Astrocyte of the cerebellum (primary cell): ENCODE measurements at places on chromosomes 5 and 9.

DNA sequence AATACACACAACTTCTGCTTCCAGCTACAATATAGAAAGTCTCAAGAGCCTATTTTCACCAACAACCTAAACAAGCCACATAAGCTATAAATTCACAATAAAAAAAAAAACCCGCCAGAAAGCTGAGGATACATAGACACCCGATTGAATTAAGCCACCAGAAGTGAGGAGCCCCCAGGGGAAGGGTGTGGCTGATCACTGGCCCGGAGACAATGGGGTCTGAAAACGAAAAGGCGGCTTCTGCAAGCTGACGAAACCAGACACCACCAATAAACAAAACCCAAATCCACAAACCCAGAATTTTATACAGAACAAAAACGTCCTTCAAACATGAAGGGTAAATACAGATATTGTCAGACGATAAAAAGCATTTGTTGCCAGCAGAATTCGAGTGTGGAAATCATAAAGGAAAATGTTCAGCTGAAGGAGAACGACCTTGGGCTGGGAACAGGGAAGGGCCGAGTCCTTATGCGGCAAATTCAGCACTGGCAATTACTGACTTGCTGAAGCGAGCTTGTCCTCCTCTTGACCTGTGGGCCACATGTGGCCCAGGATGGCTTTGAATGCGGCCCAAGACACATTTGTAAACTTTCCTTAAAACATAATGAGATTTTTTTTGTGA lies 39.6 kb upstream of the CEP72 start:
- DNase-seq, result no peak

DNA sequence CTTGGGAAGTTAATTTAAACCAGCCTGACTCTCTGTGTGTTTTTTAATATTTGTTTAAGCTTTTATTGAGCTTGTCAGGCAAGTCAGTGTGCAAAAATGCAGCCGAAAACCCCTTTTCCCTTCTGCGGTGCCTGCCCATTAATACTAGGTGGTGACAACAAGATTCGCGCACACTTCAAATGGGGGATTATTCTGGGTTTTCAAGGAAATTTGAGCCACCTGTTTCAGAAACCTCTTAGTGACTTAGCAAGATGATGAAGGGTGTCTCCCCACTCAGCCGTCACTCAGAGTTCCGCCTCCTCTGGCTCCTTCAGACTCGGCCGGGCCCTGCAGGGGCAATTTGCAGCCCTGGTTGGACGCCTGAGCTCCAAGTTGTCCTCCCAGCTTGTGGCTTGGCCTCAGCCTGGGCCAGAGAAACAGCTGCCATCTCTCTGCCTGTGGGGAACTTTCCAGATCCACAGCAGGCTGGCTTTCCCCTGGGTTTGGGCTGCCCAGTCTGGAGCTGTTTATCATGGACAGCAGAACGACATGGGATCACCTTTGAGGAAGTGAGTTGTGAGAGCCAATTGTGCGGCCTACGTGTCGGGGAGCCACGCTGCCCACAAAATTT lies 75.9 kb downstream of the SPRY4 start:
- no peak for DNase-seq

DNA sequence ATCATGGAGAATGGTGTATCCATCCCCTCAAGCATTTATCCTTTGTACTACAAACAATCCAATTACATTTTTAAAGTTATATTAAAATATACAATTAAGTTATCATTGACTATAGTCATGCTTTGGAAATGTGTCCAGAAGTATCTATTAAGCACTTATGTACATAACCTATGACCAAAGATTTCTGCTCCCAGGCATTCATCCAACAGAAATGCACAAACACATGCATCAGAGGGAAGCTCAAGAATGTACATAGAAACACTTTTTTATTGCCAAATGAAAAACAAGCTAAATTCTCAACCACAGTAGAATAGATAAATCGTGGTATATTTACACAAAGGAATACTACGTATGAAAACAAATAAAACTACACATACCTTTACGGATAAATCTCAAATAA lies 700.5 kb upstream of the ZNF608 start:
- peak; percentile 44 for DNase-seq

DNA sequence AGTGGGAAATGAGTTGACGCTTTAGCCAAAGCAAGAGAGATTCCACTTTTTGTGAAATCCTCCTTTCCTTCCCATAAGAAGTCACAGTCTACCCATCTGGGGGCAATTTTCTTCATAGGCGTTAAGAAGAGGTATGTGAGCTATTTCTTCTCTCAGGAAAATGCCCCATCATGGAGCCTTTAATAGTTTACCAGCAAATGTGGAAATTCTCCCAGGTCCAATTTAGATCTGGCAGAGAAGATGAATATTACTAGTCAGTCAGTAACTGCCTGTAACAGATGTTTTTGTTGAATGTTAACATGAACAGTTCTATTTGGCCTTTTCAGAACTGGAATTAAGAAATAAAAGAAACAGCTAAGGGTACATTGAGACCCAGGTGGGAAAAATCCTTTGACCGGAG lies 156.4 kb upstream of the RFX3 start:
- DNase-seq, result no peak

GRCh38 chr5:178442405-178443257 lies 147.6 kb downstream of the COL23A1 start:
- DNase-seq, result no peak

DNA sequence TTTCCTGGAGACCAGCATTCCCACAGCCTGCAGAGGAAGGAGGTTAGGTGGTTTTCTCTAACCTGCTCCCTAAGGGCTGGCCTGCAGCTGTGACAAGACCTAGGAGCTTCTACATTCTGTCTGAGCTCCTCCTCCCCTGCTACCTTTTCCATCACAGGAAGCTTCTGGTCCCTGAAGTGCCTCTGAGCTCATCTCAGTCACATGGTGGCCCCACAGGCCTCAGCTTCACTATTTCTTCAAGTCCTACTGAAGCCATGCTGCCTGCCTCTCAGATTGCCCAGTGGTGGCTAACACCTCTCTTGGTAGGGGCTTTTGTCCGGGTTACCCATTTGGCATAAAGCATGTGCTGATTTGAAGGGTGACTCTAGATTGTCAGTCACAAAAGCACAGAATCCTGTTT lies 259.4 kb downstream of the CRB2 start:
- DNase-seq, result no peak

- no peak for DNase-seq
These were observed 140.8 kb downstream of the RXRA start for GRCh38 chr9:134466869-134467616.

DNA sequence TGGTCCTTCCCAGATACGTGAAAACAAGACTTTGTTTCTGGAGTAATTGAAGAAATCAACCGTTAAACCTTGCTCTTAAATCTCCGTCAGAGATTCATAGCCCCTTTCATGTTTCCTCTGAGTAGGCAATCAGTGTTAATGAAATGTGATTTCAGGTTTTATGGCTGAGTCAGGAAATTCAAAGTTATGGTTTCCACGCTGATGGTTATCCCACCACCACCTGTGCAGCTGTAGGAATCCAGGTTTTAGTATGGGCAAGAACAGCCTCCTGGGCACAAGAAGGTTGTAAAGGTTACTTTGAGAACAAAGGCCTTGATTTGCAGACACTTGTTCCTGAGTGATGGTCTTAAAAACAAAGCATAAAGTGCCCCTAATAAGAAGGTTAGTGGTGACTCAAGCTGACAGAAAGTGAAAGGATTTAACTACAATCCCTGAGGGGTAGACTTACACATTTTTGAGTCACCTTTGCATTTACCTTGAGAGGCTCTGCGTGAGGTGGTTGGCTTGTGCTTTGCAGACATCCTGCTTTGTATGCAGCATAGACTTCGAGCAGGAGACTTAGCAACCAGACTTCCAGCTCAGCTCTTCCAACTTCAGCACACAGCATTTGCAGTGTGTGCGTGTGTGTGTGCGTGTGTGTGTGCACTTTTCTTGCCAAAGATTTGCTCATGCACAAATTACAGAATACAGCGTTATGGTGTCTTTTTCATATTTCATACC lies 159.6 kb downstream of the TLE4 start:
- DNase-seq, result no peak

- DNase-seq, result no peak
These were observed 12.0 kb downstream of the PBX3 start for GRCh38 chr9:125758986-125759763.

- no peak for DNase-seq
These were observed 168.5 kb downstream of the HSD17B3 start for GRCh38 chr9:96133321-96134021.

- peak; percentile 93 for DNase-seq
These were observed 7.6 kb downstream of the IFNB1 start for GRCh38 chr9:21070171-21070571.

GRCh38 chr5:125327676-125328075 lies 581.2 kb upstream of the ZNF608 start:
- no peak for DNase-seq
